Heart right ventricle (tissue), 16 donors: ENCODE measurements at places on chromosomes 4 and X. TPM values are rescaled to one million over a fixed set of nuclear protein-coding genes. Genes with fewer than 3 reads are reported as not detected.

- no peak for DNase-seq
Observed at GRCh38 chr4:15653864-15654592, 1.1 kb downstream of the FBXL5 start.

- no peak for DNase-seq
Observed at GRCh38 chr4:147596377-147596776, 20.8 kb upstream of the TMEM184C start.

GRCh38 chrX:3550160-3550751 lies 163.2 kb downstream of the PRKX start:
- DNase-seq, result no peak

- DNase-seq, result peak; percentile 73
Observed at GRCh38 chrX:11351375-11352295, 58.4 kb downstream of the AMELX start.

- DNase-seq, result peak; percentile 19
Observed at GRCh38 chrX:118189000-118189399, 72.4 kb upstream of the KLHL13 start.

ZDHHC15 gene
- total RNA-seq, result 2.9 TPM

DNA sequence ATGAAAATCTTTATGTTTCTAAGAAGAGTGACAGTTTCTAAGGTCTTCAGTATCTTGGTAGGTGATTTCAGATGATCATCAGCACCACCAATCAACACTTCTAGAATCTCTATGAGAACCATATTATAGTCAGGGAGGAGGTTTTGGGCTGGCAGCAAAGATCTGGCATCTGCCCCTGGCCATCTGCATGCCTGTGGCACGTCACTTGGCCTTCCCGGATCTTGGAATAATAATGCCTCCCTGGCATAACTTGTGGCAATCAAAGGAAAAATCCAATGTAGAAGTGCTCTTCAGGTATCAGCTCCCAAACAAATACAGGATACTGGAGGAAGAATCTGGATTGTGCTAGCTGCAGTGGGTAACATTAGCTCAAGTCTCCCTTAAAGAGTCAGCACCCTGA lies 57.3 kb downstream of the RASL11B start:
- DNase-seq, result no peak

P2RY10 gene
- total RNA-seq, result 0.21 TPM

DNA sequence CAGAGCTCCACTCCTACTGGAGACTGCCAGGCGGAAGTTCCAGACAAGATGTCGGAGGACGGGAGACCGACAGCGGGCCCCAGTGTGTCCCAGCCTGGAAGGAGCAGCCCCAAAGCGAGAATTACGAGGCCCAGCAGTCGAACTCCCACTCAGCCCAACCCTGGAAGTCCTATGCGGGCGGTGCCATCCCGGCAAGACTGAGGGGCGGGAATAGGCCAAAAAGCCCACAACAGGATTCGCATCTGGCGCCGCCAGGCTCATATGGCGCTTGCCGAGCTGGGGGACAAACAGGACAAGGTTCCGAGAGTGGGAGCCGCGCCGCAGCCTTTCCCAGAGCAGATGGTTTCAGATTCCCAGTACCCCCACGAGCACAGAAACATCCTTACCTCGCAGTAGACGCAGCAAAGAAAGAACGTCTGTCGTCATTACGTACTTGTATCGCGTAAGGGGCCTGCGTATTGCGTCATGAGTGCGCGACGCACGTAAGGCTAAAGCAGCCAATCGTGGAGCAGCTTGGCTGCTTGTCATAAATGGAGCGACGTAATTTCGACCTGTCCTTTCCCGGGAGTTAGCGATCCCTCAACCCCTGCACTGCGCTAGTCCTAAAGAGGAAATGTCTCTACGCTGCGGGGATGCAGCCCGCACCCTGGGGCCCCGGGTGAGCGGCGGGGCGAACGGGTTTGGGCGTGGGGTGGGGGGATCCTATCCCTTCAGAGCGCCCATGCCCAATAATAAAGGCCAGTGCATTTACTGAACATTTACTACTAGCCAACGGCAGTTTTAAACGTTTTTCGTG lies at the start of the genes LIAS and RPL9:
TSS of gene LIAS (plus strand) at position 552 of the 796 bp plus-strand sequence. CDS start at position 614, 62 bp downstream.
TSS of gene RPL9 (minus strand) at position 418 of the 796 bp plus-strand sequence. CDS start 483 bp downstream, outside the sequence.
- DNase-seq, result peak; percentile 96

MAGEA2 gene
- not detected for total RNA-seq

TMPRSS11A gene
- not detected for total RNA-seq

GRCh38 chrX:40778861-40779575 lies 43.7 kb upstream of the MED14 start:
- no peak for DNase-seq

GABRE gene
- 23.7 TPM for total RNA-seq

DNA sequence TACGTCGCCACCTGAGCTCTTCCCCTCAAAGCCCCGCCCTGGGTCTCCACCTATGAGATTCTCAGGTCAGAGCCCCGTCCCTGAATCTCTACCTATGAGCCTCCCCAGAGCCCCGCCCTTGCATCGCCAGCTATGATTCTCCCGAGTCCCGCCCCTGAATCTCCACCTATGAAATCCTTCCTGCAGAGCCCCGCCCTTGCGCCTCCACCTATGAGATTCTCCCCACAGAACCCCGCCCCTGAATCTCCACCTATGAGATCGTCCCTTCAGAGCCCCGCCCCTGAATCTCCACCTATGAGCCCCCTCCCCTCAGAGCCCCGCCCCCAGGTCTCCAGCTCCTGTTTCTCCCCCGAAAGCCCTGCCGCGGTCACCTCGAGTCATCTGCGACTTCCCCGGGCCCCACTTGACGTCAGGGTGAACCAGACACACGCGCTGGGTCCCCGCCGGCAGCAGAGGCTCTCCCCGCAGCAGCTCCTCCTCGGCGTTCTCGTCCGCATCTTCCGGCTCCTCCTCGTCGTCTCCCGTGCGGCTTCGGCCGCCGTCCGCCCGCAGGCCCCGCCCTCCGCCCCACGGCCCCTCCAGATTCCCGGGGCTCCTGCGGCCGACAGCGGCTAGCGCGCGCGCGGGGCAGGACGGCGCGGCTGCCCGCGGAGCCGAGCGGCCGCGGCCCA lies 393 bp downstream of the GTPBP6 start:
- DNase-seq, result peak; percentile 98

KLB gene
- total RNA-seq, result 0.15 TPM

GRCh38 chrX:150880808-150881165 lies 17.7 kb downstream of the CD99L2 start:
- no peak for DNase-seq

OTOP1 gene
- total RNA-seq, result not detected

DNA sequence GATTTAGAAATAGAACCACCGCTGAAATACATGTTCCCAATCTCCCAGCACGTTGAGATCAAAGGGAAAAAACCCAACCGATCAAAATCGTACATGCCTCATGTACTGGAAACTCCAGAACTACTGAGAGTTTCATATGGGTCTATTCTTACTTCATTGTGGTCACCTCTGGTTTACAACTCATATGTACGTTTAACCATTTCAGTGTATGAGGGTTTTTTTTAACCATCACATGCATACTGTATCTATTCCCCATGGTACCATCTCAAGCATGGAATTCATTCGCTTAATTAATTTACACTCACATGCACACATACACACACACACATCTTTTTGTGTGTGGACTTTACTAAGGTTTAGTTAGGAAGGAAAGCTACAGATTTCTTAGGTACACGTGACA lies 46.0 kb upstream of the CLNK start:
- no peak for DNase-seq

DNA sequence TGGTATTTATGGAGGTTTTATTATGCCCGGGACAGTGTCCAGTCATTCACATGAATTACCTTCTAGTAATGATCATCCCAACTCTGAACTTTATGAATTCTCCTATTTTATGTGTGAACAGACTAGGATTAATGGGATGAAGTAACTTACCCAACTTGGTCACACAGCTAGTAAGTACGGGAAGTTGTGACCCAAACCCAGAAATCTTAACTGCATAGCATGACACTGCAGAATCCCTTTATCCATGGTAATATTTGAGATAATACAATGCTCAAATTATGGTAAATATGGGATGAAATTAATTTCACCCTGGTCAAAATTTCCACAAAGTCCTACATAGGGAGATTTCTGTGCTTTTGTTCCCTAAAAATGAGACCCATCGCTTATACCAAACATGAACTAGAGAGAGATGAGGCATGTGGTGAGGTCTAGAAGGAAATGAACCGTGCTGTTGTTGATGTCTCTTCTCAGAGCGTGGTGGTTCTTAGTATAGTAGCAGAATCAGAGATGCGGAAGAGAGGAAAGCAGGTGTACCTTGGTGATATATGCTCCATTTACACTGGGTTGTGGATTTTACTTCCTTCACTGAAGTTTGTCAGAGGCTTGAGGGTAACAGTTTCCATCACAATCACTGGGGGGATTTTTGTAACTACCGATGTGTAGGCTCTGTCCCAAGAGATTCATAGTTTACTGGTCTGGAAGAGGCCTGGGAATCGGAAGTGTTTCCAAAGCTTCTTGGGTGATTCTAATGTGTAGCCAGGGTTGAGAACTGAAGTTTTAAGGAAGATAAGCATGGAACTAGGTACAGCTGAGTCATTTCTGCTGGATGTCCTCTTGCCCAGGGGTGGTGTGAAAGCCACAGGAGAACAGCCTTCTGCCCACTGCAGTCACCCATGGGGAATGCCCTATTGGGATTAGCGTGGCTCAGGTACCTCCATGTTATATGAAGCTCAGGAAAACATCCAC lies 30.2 kb upstream of the FAM9C start:
- DNase-seq, result no peak

ANKRD37 gene
- total RNA-seq, result 19.2 TPM

DNA sequence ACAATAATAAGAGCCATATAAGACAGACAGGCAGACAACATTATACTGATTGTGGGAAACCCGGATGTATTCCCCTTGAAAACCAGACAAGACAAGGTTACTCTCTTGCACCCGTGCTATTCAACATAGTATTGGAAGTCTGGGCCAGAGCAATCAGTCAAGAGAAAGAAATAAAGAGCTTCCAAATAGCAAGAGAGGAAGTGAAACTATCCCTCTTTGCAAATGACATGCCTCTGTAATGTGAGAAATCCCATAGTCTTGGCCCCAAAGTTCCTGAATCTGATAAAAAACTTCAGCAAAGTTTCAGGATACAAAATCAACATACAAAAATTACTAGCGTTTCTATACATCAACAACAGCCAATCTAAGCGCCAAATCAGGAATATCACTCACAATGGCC lies 102.1 kb downstream of the DCAF12L2 start:
- DNase-seq, result no peak

CXCR3 gene
- total RNA-seq, result not detected

KIT gene
- 2.0 TPM for total RNA-seq

GRCh38 chrX:152912641-152913040 lies 14.8 kb downstream of the ZNF185 start:
- DNase-seq, result no peak

CCDC149 gene
- 13.4 TPM for total RNA-seq

SPANXN4 gene
- not detected for total RNA-seq

GRCh38 chr4:25509646-25510045 lies 132.6 kb downstream of the ANAPC4 start:
- DNase-seq, result no peak

- peak; percentile 34 for DNase-seq
Observed at GRCh38 chrX:131830400-131831184, 192.5 kb upstream of the STK26 start.

GIMD1 gene
- not detected for total RNA-seq

- DNase-seq, result no peak
Observed at GRCh38 chrX:790041-790506, 159.5 kb downstream of the SHOX start.

DNA sequence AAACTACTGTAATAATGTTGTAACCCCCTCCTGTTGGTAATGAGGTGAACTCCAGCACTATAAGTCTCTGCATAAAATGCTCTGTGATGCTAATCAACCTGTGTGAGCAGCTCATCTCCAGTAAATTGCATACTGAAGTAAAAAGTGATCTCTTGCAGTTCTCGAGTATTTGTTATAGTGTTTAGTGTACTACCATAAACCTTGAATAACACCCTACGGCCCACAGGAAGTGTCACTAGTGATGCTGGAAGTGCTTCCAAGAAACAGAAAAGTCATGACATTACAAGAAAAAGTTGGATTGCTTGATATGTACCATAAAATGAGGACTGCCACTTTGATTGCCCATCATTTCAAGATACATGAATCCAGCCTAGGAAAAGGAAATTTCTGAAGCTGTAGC lies 39.0 kb downstream of the IL15 start:
- DNase-seq, result no peak

GRCh38 chr4:3807822-3808496 lies 41.8 kb downstream of the ADRA2C start:
- DNase-seq, result no peak

ADH1C gene
- 1.0 TPM for total RNA-seq

- DNase-seq, result no peak
Observed at GRCh38 chr4:115110191-115111181, 2.9 kb downstream of the NDST4 start.

GRCh38 chrX:66833426-66833825 lies 194.5 kb upstream of the EDA2R start:
- DNase-seq, result no peak

- DNase-seq, result no peak
Observed at GRCh38 chr4:28451346-28451745, 1590.7 kb downstream of the STIM2 start.

NR3C2 gene
- 23.5 TPM for total RNA-seq

NAA15 gene
- 36.3 TPM for total RNA-seq

GRCh38 chrX:135410861-135411627 lies 10.7 kb upstream of the SMIM10L2A start:
- DNase-seq, result no peak

GRCh38 chrX:137342969-137343368 lies 223.0 kb upstream of the ZIC3 start:
- DNase-seq, result no peak

- no peak for DNase-seq
Observed at GRCh38 chr4:156265407-156265806, 311.7 kb upstream of the CTSO start.

DNA sequence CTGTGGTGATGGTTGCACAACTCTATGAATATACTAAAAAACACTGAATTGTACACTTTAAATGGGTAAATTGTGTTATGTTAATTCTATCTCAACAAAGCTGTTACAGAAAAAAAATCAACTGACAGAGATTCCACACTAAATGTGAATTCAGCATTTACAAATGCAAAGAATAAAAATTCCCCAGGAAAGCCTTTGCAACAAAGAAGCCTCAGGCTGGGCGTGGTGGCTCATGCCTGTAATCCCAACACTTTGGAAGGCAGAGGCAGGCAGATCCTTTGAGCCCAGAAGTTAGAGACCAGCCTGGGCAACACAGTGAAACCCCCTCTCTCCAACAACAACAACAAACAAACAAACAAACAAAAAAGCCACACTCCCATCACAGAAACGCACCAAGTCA lies 8.9 kb downstream of the BCLAF3 start:
- DNase-seq, result no peak

GRCh38 chrX:370963-371745 lies 15.6 kb downstream of the PPP2R3B start:
- no peak for DNase-seq

CDKN2AIP gene
- total RNA-seq, result 10.2 TPM
